ENCODE measurements at places on chromosomes 2 and 18. TPM values are rescaled to one million over a fixed set of nuclear protein-coding genes. Genes with fewer than 3 reads are reported as not detected.

- H3K4me1 ChIP-seq, result no peaks in the 10 kb centered on the region
- DNase-seq, result no peak
- no peaks in the 10 kb centered on the region for H3K36me3 ChIP-seq
- H3K4me3 ChIP-seq, result no peak overlapping the region
- H3K27ac ChIP-seq, result no peak overlapping the region
Observed at GRCh38 chr2:230827774-230828271, 36.9 kb upstream of the ITM2C start.

DNA sequence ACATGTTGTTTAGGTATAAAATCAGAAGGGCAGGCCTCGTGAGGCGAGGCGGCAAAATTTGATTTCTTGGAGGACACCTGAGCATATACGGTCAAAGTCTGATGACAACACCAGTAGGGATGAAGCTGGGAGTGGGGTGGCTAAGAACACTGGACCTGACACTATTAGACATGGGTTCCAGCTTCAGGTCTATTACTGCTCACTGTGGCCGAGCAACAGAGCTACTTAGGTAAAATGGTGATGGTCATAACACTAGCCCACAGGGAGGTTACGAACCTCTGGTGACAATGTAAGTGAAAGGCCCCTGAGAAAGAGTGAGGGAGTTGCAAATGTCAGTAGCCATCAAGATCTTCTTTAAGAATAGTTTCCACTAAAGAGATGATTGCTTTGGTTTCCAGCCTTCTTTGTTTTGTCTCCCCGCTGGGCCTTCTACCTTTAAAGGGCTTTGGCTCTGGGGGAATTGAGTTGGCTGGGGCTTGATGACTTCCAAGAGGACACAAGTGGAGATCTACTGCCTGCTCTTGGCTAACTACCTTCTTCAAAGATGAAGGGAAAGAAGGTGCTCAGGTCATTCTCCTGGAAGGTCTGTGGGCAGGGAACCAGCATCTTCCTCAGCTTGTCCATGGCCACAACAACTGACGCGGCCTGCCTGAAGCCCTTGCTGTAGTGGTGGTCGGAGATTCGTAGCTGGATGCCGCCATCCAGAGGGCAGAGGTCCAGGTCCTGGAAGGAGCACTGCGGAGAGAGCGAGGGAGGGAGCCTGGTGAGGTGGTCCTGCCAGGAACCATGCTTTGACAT is 3.5 kb downstream of the IL1B start:
- H3K27me3 ChIP-seq, result no peaks in the 10 kb centered on the region
- H3K27ac ChIP-seq, result no peak overlapping the region
- H3K4me3 ChIP-seq, result no peak overlapping the region
- H3K36me3 ChIP-seq, result no peaks in the 10 kb centered on the region
- DNase-seq, result no peak

- no peak overlapping the region for H3K27ac ChIP-seq
- H3K36me3 ChIP-seq, result no peaks in the 10 kb centered on the region
- H3K27me3 ChIP-seq, result no peaks in the 10 kb centered on the region
- no peak overlapping the region for H3K4me3 ChIP-seq
- no peak for DNase-seq
- no peaks in the 10 kb centered on the region for H3K4me1 ChIP-seq
Observed at GRCh38 chr2:151979694-151980093, 119.2 kb downstream of the CACNB4 start.

- no peaks in the 10 kb centered on the region for H3K27me3 ChIP-seq
- no peaks in the 10 kb centered on the region for H3K4me1 ChIP-seq
- DNase-seq, result no peak
- H3K27ac ChIP-seq, result no peak overlapping the region
Observed at GRCh38 chr2:38224821-38225437, 149.0 kb upstream of the CYP1B1 start.

DNA sequence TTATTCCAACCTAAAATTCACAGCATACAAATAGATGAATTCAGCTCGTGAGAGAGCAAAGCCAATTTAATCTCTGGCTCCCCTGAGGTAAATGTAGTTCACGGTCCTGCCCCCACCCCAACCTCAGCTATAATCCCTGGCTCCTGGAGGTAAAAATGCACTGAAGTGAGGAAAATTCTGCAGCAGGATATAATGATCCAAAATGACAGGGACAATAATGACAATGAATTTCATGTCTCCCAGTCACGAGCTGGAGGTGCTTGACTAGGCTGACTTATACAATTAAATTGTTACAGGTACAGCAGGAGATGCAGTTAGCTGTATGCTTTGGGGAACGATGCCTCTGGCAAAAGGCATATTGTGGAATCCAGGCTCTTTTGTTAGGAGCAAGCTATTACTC is 82.0 kb downstream of the GPD2 start:
- no peaks in the 10 kb centered on the region for H3K27me3 ChIP-seq
- H3K36me3 ChIP-seq, result no peaks in the 10 kb centered on the region
- H3K27ac ChIP-seq, result no peak overlapping the region
- DNase-seq, result no peak
- H3K4me3 ChIP-seq, result no peak overlapping the region
- H3K4me1 ChIP-seq, result peaks cover 10% of the 10 kb centered on the region

- no peak for DNase-seq
- H3K4me1 ChIP-seq, result no peaks in the 10 kb centered on the region
- H3K27ac ChIP-seq, result no peak overlapping the region
- no peak overlapping the region for H3K4me3 ChIP-seq
- H3K27me3 ChIP-seq, result no peaks in the 10 kb centered on the region
- H3K36me3 ChIP-seq, result no peaks in the 10 kb centered on the region
Observed at GRCh38 chr2:182784777-182785176, 68.7 kb downstream of the DNAJC10 start.

DNA sequence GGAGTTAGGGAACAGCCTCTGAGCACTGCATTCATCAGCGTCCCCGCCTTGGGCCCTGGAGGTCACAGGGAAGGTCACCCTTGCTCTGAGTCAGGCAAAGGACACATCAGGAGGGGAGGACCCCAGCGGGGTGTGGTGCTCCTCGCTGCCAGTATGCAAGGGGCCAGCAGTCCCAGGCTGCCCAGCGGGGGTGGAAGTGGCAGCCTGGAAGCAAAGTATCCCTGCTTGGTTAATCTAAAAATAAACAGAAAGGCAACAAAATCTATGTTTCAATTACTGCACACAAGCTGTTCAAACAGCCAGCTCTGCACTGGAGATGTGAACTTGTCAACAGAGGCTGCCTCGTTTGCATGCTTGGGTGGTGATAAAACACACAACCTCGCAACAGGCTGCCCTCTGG is 164.1 kb downstream of the KLHL29 start:
- no peak overlapping the region for H3K4me3 ChIP-seq
- no peaks in the 10 kb centered on the region for H3K36me3 ChIP-seq
- no peak for DNase-seq

DNA sequence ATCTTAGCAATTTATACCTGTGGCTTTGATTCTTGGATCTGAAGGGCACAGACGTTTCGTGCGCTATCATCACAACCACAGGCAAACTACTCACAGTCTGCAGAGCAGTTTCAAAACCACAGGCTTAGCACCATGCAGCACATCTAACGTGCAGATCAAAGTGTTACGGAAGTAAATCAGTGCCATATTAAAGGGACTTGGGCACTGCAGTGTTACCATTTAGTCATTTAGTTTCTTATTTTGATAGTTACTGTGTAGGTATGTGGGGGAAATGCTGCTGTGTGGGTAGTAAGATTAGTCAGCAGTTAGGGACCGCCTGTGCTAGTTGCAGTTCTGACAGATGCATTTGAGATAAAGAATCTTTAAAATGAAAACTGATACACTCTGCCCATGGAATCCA is 384.0 kb downstream of the NBAS start:
- DNase-seq, result no peak
- H3K4me1 ChIP-seq, result no peaks in the 10 kb centered on the region
- no peak overlapping the region for H3K27ac ChIP-seq
- peaks cover 4% of the 10 kb centered on the region for H3K36me3 ChIP-seq
- no peaks in the 10 kb centered on the region for H3K27me3 ChIP-seq
- no peak overlapping the region for H3K4me3 ChIP-seq

- H3K4me1 ChIP-seq, result peaks cover 32% of the 10 kb centered on the region
- no peak for DNase-seq
- no peaks in the 10 kb centered on the region for H3K27me3 ChIP-seq
- no peak overlapping the region for H3K4me3 ChIP-seq
- H3K27ac ChIP-seq, result peak overlapping the region; percentile 35
Observed at GRCh38 chr18:12373116-12373770, 3.8 kb downstream of the AFG3L2 start.

Gene PTPN2
- 24.9 TPM for total RNA-seq

Gene OTX1
- 0.25 TPM for total RNA-seq

Gene CFC1
- 28.9 TPM for total RNA-seq

Gene RBM43
- 2.8 TPM for total RNA-seq

All from pancreas (tissue), 10 donors.